ENCODE measurements at places on chromosomes 2 and 18.

GRCh38 chr18:13492314-13492713 lies 234.0 kb downstream of the FAM210A start:
- no peak for DNase-seq

DNA sequence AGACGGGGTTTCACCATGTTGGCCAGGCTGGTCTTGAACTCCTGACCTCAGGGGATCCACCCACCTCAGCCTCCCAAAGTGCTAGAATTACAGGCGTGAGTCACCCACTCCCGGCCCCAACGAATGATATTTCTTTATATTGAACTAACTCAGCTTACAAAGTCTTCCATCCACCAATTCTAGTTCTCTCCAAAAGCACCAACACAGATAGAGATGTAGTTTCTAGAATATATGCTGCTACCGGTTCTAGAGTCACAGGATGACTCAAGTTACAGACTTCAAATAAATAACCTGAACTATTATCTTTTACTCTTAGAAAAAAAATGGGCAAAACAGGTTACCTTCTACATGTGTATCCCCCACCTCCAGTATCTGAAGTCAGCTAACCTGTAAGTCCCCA lies 9.2 kb downstream of the ACAA2 start:
- DNase-seq, result no peak

GRCh38 chr2:31526946-31527732 lies 53.6 kb downstream of the SRD5A2 start:
- no peak for DNase-seq

GRCh38 chr2:1641523-1641922 lies 102.8 kb downstream of the PXDN start:
- peak; percentile 30 for DNase-seq

DNA sequence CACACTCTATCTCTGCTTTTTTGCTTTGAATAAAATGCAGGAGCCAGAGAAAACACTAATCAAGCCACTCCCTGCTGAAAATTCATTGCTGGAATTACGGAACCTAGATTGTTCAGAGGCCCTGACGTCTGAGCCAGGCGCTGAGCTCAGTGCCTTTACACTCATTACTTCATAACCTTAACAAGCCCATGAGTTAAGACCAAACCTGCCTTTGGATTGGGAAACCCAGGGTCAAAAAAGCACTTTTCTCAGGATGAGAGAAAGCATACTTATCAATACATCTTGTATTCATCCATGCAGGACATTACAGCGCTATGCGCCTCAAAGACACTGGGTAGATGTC lies 762 bp downstream of the INO80C start:
- no peak for DNase-seq

GRCh38 chr2:238141541-238142318 lies 3.3 kb downstream of the KLHL30 start:
- DNase-seq, result no peak

- DNase-seq, result no peak
These were observed 314.5 kb downstream of the LPIN1 start for GRCh38 chr2:12060886-12061285.

DNA sequence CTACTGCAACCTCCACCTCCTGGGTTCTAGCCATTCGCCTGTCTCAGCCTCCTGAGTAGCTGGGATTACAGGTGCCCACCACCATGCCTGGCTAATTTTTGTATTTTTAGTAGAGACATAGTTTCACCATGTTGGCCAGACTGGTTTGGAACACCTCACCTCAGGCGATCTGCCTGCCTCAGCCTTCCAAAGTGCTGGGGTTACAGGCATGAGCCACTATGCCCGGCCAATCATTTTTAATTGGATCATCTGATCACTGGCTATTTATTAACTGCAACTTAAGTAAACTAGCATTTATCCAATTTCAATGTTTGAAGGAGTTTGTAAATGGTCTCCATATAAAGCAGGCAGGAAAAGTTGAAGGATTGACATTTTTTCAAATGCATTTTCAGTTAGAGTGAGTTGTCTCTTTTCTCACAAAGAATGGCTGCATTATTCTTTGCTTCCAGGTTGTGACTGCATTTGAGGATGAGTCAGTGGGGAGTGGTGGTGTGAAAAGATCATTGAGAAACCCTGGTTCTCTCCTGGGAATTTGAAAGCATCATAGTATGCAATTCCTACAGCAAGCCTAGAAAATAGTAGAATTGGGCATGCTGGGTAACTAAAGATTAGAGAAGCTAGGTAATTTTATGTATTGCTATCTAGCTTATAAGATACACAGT lies 431.1 kb upstream of the ZEB2 start:
- no peak for DNase-seq

DNA sequence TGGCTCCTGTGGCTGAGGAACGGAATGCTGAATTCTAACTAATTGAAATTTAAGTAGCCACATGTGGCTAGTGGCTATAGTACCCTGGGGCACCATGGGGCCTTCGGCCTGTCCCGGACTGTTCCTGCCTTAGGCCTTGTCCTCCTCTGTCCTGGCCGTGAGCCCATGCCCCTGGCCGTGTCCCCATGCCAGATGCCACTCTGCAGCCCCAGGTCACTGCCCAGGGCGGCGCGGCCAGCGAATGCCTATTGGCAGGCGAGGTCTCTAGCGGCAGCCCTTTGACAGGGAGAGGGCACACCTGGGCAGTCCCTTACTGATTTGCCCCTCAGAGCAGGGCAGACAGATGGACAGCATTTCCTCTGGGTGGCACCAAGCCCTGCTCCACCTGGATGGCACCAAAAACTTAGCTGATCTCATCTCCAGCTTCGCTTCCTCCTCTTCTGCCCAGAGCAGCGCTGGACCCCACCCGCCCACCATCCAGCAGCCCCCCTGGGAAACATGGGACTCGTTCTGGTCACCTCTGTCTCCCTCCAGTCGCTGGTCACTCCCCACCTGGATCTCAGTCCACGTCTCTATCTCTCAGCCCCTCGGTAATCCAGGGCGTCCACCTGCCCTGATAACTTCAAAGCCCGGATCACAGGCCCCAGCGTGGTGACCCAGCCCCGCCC lies 1.1 kb upstream of the DGKD start:
- DNase-seq, result no peak

- DNase-seq, result no peak
These were observed 221.2 kb downstream of the PIEZO2 start for GRCh38 chr18:10928011-10928771.

DNA sequence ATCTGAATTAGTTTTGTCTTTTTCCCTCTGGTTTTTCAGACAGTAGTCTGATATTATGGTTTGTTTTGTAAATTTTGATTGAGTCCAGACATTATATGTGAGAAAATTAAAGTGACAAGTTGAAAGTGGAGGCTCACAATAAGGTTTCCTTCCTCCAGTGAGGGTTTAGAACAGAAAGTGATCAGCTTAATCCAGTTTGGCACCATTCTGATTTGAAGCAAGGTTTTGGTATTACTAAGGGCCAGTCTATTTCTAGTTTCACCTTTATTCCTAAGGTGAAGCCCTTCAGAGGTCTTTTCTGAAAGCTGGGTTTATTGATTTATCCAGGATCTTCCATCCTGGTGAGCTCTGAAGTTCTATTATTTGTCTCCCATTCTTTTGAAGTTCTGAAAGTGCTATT lies 68.7 kb downstream of the CDC42EP3 start:
- DNase-seq, result no peak

DNA sequence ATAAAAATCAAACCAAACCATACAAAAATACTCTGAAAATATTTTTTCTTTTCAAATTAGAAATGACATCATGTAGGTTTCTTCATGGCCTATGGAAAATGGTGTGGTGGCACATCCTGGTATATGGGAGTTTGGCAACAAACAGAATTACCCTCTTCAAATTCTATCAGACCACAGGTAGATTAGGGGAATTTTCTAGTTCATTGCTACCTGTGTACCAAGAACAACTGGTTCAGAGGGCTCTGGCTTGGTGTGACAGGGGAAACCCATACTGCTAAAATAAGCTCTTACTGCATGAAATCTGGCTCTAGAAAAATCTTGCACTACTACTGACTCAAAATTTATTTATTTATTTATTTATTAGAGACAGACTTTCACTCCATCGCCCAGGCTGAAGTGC lies 63.4 kb upstream of the PELI1 start:
- no peak for DNase-seq

GRCh38 chr18:41326311-41326710 lies 628.7 kb upstream of the PIK3C3 start:
- no peak for DNase-seq

DNA sequence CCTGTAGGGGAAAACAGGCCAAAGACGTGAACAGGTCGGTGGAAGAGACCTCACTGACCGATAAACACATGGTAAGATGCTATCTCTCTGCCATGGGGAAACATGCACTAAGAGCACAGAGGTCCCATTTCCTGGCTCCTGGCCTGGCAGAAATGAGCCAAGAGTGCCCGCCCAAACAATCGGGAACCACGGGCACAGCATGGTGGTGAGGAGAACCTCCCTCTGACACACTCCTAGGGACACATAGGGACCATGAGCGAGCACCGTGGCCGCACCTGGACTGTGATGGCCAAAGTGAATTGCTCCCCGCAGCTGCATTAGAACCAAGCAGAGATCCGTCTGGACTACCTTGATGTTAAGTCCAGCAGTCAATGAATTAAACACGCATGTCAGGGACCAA lies 11.1 kb downstream of the HS6ST1 start:
- DNase-seq, result no peak

DNA sequence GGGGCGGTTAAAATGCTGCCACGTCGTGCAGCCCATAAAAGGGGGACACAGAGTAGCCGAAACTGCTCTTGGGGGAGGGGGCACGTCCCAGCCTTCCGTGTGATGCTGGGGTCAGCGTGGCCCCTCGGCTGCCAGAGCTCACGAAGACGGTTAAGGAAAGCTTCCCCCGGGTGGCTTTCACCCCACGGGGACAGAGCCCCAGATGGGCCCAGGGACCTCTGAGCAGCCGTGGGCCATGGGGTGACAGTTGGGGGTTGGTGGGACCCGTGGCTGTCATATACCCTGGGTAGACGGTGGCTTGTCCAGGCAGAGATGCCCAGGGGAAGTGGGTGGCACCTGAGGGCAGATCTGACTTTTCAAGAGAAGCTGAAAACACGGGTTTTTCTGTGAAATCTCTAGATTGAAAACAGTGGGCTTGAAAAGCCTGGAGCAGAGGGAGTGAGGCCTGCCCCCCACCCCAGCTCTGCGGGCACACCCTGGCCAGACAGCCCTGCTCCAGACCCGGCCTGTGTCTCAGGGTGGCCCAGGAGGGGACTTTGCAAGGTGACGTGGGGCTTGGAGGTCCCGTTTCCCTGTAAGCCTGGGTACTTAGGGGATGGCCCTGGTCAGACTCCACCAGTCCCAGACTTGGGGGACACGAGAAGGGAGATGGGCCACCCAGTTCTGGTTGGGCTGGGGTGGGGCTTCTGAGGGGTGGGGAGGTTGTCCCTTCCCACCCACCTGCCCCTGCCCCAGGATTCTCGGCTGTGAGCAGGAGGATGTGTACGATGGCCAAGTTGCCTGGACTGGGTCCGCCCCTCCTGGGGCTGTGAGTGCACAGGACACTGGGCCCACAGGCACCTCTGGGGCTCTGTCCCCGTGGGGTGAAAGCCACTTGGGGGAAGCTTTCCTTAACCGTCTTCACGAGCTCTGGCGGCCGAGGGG lies 652 bp downstream of the NEU4 start:
- DNase-seq, result no peak

DNA sequence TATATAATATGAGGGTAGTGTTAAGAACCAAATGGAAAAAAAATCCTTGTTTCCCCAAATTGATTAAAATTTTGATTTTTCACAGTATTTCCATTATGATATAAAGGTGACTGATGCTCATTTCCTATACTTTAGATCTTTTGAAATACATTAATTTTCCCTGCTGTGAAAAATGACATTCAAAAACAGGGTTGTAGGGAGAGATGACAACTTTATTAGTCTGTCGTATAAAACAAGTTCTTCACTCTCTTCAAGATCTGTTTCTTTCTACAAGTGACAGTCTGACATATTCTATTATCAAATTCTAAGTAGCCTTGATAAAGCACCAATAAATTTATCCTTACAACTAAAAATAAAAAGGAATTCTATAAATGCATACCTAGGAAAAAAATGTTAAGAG lies 45.3 kb upstream of the VWC2L start:
- DNase-seq, result no peak

DNA sequence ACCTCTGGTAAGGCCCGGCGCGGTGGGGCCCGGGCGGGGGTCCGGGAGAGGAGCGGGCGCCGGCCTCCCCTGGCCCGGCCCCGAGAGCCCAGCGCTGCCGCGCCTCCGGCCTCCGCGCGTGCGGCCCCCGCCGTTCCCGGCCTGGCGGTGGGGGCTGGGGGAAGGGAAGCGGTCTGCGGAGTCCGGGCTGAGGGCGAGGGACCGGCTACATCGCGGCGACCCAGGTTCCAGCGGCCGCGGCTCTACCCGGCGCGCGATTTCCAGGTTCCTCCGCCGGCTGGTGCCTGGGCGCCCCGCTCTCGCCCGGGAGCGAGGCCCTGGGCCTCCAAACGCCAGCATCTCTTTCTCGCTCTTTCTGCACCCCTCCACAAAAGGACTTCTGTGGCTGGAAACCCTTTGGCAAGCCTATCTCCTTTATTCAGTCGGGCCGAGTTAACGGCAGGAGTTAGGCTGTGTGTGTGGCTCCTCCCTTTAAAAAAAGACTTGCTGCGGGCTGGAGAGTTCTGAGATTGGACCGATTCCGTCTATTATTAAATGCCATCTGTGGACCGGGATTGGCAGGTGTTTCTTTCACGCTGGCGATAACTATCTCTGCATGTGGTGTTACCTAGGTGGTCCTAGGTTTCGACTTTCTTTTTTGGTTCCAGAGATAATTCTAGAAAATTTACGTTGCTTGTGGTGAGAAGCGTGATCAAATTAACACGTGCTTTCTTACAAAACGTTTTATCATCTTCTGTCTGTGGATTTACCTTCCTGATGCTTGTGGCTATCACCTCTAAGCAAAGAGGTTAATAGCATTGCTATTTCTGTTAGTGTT lies 592 bp downstream of the ME2 start:
- DNase-seq, result no peak

DNA sequence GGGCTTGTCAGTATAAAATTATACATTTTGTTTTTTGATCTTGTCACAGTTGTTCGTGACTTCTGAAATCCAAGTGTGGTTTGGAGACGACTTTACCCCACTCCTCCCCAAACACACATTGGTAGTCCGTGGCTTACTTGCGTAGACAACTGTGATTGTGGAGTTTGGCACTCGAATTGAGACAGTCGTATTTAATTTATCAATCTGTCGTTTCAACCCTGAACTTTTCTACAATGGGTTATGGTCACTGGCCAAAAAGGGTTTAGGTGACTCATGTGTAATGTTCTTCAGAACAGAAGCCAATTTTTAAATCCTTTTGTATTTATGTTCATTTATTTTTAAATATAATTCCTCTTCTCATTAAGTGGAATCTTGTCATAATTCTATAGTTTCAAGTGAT lies 129.9 kb downstream of the SPTBN1 start:
- no peak for DNase-seq

GRCh38 chr2:1739322-1739957 lies 4.9 kb downstream of the PXDN start:
- no peak for DNase-seq

- DNase-seq, result no peak
These were observed 50.7 kb upstream of the B3GNT7 start for GRCh38 chr2:231344851-231345250.

GRCh38 chr2:77521931-77522470 lies at the start of gene LRRTM4:
Gene LRRTM4, minus strand, starts transcription at chr2:77522376.
- DNase-seq, result peak; percentile 40

Data from SK-N-MC (cell line).